ENCODE measurements at places on chromosomes 6 and 20.
A peak's percentile ranks its signal among the peaks of the same experiment; 100 is the strongest.

GRCh38 chr6:98769546-98769945 is 64.8 kb upstream of the POU3F2 start:
- DNase-seq = peak; percentile 41

DNA sequence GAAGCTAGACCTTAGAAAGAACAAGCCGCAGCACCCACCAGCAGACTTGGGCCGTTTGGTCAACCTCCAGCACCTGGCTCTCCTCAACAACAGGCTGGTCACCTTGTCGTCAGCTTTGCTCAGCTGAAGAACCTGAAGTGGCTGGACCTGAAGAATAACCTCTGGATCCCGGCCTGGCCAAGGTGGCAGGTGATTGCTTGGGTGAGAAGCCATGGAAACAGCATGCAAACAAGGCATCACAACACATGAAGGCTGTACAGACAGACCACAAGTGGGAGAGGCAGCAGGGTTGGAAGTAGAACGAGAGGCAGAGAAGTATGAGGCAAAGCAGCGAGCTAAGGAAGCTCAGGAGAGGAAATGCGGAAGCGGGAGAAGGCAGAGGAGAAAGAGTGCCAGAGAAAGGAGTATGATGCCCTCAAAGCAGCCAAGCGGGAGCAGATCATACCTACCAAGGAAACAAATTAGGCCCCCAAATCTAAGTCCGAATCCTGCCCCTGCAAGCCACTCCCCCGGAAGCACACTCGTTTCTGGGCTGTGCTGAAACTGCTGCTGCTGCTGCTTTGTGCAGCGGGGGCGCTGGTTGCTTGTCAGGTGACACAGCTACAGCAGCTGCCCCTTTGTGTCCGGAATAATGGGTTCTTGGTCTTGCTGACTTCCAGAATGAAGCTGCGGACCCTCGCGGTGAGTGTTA is 121.6 kb upstream of the LGSN start:
- no peak for DNase-seq

DNA sequence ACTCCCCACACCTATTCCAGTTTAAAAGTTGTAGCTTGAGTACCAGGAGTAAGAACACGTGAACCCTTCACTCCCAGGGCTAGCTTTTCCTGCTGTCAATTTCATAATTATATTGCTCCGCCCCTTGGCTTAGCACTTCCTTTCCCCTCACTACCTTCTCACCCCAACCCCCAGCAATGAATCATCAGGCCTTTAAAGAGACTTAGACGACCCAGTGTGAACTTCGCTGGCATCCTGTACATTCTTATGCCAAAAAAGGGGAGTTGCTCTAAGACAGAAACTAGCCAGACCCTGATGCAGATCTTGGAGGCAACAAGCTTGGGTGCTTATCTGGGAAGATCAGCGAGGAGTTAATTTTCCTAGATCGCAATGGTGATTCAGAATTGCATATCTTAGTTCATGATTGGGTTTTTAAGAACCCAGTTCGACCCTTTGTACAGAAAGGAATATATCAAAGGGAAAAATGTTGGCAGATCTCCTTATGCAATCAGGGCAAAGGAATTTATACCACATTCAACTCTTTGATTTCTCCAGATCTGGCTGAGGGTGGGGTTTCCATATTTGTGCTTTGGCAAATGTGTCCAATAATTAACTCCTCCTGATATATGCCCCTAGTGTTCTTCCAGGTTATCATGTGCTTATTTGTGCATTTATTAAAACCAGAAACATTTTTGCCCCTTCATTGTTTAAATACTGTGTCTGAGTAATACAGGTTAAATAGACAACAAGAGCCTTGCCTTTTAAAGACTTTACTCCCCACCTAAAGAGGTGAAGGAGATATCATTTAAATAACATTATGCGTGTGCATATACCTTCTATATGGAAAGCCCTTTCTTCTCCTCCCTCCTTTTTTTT is 8.1 kb upstream of the ATXN1 start:
- peak; percentile 71 for DNase-seq

DNA sequence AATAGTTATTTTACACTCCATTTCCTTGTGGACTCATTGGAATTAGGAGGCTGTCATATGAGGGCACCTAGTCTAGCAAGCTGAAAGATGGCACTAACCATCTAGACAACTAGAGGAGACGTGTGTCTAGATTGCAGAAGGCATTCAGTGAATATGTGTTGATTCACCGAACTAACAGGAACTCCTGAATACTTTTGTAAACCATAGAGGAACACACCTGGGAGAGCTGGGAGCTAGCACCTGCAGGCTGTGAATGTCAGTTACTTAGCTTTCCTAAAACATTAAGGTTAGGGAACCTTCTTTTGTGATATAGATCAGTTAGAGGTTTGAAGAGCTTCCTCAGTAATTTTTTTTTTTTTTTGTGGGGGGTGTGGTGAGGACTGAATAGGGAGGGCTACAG is 7.7 kb downstream of the OPN5 start:
- no peak for DNase-seq

DNA sequence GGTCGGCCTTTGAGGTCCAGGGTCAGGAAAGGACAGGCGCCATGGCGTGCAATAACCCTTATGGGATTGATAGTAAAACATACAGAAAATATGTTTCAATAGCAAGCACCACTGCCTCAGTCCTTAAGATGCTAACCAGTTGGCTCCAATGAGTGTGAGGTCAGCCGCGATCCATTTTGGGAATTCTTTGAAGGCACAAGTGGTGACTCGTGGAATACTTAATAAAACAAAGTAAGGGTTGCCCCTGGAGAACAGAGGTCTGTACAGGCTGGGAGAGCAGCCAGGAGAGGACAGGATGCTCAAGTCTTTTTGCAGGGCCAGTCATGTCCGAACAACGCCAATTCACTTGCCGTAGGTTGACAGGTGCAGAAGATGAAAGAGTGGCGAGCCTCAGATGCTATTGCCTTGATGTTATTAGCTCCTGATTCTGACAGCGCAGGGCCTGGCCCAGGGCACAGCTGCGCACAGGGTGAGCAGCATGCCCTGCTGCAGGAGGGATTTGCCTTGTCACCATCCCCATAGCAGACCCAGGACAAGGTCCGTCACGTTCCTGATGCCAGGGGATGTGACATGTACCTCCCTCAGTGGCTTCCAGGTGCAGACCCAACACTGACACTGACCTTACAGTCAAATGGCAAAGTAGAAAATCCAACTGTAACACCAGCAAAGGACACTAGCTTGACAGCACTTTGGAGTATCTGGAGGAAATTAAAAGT is 21.8 kb downstream of the SYNDIG1 start:
- DNase-seq = no peak

- no peak for DNase-seq
These were observed 172.5 kb upstream of the JARID2 start for GRCh38 chr6:15073344-15073789.

DNA sequence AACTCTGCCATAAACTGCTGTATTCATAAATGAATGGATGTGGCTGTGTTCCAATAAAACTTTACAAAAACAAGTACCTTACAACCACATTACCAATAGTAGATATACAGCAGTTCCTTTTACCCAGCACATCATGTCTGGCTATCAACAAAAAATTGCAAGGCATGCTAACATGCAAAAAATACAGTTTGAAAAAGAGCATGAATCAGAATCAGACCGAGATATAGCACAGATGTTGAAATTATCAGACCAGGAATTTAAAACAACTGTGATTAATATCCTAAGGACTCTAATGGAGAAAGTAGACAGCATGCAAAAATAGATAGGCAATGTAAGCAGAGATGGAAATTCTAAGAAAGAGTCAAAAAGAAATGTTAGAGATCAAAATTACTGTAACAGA is 8.4 kb upstream of the NUS1 start:
- DNase-seq = no peak

GRCh38 chr6:39794231-39794630 is 2.1 kb downstream of the DAAM2 start:
- no peak for DNase-seq

- DNase-seq = no peak
These were observed 60.4 kb downstream of the TPD52L1 start for GRCh38 chr6:125213939-125214338.

DNA sequence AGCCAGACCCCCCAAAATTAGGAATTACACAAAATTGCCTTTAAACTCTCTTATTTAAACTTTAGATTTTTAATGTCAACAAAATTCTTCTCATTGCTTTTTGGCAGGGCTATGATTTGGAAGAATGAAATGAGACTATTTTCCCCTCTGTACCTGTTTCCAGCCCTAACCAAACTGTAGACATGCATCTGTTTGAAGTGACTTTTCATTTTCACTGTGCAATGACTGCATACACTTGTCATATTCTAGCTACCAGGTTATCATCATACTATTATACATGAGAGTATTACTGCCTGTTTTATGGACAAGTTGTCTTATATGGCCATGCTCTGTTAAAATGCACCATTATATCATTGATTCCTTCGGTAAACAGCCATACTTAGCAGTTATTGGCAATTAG is 295.2 kb downstream of the TBC1D7 start:
- no peak for DNase-seq

- DNase-seq = no peak
These were observed 4.7 kb upstream of the CENPW start for GRCh38 chr6:126335210-126335609.

DNA sequence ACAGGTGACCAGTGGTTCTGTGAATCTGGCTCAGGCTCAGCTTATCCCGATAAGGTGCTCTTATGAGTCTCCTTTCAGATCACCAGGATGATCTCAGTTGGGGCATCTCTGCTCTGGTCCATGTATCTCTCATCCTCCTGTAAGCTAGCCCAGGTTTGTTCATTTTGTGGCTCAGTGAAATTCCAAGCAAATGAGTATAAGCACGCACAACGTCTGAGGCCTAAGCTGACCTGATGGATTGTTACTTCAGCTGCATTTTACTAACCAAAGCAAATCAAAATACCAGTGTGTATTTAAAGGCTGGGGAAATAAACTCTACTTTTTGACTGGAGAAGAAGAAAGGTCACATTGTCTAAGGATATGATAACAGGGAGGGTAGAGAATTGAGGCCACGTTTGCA is 551.0 kb upstream of the BTBD3 start:
- DNase-seq = no peak

GRCh38 chr6:155248008-155249001 is 15.5 kb upstream of the CLDN20 start:
- no peak for DNase-seq

GRCh38 chr6:142384519-142385254 is 82.9 kb downstream of the ADGRG6 start:
- DNase-seq = no peak

- no peak for DNase-seq
These were observed 49.3 kb downstream of the EBF4 start for GRCh38 chr20:2741881-2742280.

DNA sequence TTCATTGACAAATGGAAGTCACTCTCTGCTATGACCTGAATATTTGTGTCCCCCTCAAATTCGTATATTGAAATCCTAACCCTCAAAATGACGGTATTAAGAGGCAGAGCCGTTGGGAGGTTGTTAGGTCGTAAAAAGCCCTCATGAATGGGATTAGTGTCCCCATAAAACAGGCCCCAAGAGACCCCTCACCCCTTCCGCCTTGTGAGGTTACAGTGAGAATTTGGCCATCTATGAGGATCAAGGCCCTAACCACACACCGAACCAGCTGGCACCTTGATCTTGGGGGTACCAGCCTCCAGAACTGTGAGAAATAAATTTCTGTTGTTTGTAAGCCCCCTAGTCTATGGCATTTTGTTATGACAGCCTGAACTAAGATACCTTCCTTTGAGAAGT is 52.5 kb upstream of the SLC22A16 start:
- DNase-seq = no peak

GRCh38 chr6:139027620-139028182 is 844 bp upstream of the ABRACL start:
- no peak for DNase-seq

- DNase-seq = no peak
These were observed 13.6 kb downstream of the TNXB start for GRCh38 chr6:32095338-32096086.

- DNase-seq = no peak
These were observed 212.9 kb upstream of the PRND start for GRCh38 chr20:4508773-4509172.

- DNase-seq = peak; percentile 88
These were observed 89.8 kb upstream of the PRSS16 start for GRCh38 chr6:27157459-27158315.

GRCh38 chr6:101394936-101395335 is 1.4 kb downstream of the GRIK2 start:
- no peak for DNase-seq

GRCh38 chr6:38612143-38612965 is 27.4 kb downstream of the BTBD9 start:
- DNase-seq = no peak

DNA sequence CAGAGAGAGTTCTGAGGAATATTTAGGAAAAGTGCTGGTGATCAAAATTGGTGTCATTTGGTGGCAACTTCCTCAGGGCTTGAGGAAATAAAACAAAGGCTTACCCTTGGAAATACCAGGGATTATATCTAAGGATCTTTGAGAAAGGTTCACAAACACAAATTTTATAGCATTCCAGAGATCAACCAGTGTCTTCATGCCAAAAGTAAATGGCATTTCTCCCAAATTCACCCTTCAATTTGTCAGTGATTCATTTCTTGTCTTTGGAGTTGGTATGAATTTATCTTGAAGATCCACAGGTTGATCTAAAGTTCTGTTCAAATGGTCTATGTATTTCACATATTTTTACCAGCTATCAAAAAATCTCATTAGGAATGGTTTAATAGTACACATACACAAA is 181.5 kb downstream of the FUT9 start:
- DNase-seq = no peak

DNA sequence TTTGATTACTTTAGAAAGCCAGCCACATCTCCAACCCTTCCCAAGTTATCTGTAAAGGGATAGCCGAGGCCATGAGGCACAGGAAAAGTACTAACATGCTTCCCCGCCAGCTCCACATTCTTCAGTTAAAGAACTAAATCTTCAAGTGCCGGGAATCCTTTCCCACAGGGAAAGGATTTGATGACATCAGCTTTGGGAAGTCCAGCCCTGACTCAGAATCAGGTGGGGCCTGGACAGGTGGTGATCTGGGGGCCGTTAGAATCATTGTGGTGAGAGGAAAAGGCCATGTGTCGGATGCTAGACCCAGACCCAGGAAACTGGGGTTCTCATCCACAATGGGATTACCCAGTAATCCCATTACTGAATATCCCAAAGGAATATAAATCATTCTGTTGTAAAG is 580.0 kb downstream of the QKI start:
- DNase-seq = no peak

DNA sequence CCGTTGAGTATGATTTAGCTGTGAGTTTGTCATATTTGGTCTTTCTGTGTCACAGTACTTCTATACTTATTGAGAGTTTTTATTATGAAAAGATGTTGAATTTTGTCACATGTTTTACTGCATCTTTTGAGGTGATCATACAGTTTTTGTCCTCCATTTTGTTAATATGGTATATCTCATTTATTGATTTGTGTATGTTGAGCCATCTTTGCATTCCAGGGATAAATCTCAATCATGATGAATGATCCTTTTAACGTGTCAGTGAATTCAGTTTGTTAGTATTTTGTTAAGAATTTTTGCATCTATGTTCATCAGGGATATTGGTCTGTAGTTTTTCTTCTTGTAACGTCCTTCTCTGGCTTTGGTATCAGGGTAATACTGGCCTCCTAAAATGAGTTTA is 3.5 kb downstream of the SIRT5 start:
- no peak for DNase-seq

DNA sequence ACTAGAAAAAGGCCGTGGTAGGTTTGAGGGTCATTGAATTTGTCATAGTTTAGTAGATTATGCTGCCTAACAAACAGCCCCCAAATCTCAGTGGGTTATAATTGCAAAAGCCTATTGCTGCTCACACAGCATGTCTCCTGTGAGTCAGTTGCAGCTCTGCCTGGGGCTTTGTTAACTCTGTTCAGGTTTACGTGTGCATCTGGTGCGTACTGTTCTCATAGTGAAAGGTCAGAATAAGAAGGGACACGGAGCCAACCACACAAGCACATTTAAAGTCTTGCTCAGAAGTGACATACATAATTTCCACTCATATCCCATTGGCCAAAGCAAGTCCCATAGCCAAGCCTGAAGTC is 48.1 kb upstream of the BMP2 start:
- DNase-seq = no peak

All from CD4-positive, CD25-positive, alpha-beta regulatory T cell (primary cell).